GM19239 (cell line): ENCODE measurements at places on chromosomes 2 and 18.

DNA sequence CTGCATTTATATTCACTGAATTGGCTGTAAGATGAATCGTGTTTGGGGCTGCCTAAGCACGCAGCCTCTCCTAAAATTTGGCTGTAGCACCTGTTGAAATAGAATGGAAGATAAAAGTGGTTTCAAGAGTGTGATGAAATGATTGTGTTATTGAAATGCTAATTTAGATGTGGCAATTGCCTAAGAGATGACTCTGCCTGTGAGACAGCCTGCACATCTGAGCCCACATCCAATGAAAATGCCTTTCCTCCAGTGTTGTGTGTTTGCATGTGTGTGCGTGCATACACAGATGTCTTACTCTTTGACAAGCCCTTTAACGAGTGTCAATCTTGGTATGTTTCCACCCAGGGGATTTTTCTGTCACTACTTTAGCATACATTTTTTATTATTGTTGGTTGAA, 346.9 kb downstream of the MEIS1 start:
- no peak for DNase-seq

GRCh38 chr2:45040786-45041185, 31.5 kb upstream of the SIX2 start:
- no peak for DNase-seq

DNA sequence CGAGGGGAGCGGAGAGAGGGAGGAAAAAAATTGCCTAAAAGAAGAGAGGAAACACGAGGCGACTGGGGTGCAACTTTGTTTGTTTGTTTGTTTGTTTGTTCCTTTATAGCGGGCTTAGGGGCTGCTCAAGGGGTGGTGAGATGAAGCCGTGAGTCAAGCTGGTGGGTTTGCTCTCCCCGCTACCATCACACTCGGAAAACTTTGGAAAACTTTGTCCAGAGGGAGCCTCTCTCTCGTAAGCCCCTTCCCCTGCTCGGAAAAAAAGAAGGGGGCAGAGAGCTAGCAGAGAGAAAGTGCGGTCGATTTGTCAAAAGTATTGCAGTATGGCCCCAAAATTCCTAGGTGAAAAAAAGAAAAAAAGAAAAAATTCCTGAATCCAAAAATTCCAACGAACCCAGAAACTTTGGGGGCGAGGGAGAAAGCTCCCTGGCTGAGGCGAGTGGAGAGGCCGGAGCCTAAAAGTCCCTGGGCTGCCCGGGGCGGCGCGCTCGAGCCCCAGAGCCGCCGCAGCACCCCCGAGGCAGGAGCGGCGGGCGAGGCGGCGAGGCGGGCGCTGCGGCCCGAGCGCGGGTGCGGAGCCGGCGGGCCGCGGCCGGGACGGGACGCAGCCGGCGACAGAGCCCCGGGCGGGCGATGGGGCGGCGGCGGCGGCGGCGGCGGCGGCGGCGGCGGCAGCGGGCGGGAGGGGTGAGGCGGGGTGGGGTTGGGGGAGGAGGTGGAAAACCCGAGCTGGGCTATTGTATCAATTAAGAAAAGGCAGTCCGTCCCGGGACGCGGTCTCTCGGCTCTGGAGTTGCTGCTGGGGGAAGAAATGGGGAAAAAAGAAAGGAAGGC, 558 bp upstream of the CYP26B1 start:
- DNase-seq, result no peak

DNA sequence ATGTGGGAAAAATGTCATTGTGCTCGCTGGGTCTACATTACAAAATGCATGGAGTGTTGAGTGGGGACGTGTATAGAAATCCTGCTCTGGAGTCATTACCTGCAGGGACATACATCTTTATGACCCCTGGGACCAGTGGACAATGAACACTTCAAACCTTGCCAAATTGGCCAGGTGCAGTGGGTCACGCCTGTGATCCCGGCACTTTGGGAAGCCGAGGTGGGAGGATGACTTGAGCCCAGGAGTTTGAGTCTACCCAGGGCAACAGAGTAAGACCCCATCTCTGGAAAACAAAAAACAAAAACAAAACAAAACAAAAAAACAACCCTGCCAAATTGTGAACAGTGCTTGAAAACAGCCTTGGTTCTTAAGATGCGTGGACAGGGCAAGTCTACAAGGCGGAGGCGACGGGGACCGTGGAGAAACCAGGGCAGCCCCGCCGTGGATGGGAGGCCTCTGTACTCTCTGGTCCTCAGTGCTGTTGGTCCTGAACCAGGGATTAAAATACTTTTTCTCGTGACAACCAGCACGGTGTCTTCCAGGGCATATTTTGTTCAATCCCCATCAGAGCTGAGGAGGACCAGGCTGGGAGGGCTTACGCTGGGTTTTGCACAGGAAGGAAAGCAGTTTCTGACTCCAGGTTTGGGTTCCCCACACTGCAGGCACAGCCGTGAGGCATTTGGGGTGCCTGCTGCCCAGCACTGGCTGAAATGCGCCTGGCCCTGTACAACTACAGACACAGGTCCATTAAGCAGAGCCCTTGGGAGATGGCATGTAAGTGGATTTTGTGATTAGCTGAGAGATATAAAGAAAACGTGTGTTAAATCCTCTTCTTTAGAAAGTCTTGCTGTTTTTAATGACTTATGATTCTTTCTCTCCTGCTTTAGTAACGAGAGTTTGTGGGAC, 13.7 kb downstream of the COLEC11 start:
- DNase-seq, result no peak

DNA sequence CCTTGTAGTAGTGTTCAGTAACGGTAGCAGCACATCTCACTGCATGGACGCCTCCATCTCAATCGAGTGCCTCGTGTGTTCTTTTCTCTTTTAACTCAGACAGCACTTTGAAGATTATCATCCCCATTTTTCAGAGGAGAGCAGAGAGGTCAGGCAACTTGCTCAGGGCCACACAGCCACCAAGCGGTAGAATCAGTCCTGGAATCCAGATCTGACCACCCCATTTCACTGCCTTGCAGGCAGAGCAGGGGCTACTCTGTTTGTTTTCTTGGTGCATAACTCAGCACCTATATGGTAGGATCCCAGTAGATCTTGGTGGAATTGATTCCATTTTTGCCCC, 129.5 kb downstream of the SMAD7 start:
- no peak for DNase-seq

- no peak for DNase-seq
These were observed 98.9 kb upstream of the ATP8B1 start for GRCh38 chr18:57901825-57902589.

DNA sequence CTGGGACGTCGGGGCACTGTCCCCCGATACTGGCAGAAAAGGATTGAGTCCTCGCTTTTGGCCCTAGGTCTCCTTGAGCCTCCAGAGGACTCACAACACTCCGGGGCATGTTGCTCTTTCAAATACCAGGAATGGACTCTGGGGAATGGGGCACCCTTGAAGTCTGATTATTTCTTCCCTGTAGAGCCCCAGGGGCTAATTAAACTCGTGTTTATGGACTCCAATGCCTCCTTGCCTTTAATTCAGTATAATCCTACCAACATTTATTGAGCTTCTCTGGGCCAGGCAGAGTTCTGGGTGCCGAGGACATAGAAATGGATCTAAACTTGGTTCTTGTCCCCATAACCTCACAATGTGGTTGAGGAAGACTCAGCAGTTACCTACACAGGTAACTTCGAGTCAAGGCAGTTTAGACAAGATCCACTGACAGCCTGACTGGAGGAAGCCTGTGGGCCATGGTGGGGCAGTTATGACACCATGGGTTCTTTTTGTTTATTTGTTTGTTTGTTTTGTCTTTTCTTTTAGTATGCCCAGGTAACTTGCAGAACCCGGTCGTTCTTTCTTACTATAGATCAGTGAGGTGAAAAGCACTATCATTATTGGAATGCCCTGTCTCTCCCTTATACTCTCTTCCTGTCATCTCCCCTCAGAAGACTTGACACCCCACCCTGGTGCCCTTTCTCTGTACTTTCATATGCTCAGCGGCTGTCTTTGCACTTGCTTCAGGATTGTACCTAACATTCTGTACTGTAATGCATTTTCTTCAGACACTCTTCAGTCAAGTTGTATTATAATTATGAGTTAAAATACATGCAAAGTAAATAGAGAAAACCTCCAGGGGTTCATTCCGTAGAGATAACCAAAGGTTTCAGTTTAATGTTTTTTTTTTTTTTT, 3.2 kb downstream of the CFLAR start:
- DNase-seq, result no peak

GRCh38 chr2:1972422-1972821, 228.1 kb upstream of the PXDN start:
- DNase-seq, result no peak

DNA sequence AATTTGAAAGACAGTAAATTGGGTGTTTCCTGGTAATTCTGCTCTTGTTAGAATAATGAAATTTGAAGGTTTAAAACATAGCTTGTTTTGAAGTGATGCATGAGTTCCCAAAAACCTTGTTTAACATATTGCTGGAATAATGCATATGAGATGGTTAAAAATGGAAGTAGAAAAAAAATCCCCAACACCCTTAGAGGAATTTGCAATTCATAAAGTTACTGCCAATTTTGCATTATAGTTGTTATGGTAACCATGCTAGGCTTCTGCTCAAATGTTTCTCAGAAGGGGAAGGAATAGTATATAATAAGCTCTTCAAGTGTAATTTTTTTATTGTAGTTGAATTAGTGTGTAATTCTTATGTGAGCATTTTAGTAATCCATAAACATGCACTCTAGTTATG, 49.1 kb downstream of the FASTKD2 start:
- no peak for DNase-seq

GRCh38 chr2:159902722-159903121, 104.7 kb upstream of the CD302 start:
- DNase-seq, result no peak

GRCh38 chr2:221726894-221727513, 154.9 kb upstream of the EPHA4 start:
- no peak for DNase-seq

DNA sequence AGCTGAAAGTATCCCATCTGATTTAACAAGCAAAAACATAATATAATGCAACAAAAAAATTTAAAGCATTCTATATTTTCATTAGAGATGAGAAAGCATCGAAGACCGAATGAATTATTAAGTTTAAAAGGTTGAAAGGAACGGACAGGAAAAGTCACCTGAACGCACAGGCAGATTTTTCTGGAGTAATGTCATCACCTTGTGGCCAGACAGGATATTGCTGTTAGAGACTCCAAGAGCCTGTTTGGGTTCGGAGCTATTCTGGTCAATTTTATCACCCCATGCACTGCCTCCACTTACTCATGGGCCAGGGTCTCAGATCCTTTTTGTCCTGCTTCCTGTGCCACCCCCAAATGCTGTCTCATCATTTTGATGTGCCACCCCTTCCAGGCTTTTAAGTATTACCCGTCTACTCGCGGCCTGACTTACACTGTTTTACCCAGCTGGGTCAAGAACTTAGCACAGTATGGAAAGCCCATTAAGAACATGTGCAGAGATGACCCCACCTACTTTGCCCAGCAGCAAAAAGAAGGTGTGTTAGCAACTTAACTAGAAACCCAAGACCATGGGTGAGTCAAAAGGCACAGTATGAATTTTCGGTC, 27.3 kb downstream of the GKN2 start:
- peak; percentile 34 for DNase-seq

DNA sequence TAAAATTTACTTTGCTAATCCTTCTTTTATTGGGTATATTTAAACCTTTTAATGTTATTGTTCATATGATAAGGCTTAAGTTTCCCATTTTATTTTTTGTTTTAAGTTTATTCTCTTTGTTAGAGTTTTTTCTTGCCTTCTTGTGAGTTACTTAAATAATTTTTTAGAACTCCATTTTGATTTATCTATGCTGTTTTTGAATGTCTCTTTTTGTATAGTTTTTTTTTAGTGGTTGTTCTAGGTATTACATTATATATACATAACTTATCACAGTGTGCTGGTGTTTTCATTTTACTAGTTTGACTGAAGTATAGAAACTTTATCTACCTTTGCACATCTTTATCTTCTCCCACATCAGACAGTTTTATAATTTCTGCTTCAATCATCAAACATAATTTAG, 49.4 kb upstream of the TGFA start:
- DNase-seq, result no peak

- DNase-seq, result no peak
These were observed 19.8 kb downstream of the SPIRE1 start for GRCh38 chr18:12637901-12638643.

DNA sequence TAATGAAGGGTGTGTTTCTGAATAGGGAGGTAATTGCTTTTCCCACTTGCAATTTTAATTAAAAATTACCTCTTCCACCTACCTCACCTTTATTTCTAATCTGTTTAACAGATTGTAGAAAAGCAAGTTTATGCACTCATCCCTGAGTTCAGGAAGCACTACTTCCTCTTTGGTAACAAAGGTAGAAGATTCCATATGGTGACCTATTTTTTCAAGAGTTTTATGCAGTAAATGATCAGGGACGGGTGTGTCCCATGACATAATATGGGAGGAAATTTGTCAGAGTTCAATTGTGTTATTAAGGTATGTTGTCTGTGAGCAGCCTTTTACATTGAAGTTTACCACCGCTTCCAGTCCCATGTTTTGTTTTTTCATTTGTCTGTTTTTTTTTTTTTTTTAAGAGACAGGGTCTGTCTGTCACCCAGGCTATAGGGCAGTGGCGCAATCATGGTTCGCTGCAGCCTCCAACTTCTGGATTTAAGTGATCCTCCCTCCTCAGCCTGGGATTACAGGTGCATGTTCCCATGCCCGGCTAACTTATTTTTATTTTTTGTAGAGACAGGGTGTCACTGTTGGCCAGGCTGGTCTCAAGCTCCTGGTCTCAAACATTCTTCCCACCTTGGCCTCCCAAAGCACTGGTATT, 68.2 kb downstream of the ASAP2 start:
- no peak for DNase-seq

- no peak for DNase-seq
These were observed 767.0 kb downstream of the SLC4A3 start for GRCh38 chr2:220394433-220394832.

DNA sequence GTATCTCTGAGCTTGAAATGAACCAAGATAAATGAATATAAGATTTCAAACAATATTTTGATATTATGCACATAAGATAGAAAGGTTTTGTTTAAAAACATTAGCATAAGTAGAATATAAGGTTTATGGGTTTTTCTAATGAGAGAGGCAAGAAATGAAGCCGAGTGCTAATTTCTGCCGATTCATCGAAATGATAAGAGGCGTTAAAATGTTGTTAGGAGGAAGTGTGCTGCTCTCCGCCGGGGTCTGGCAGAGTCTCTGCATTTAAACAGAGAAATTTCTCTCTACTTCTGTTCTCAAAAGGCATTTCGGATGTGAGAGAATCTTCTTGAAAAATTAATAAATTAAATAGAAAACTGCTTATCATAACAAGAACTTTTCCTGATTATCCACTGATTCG, 83.6 kb downstream of the MRPS9 start:
- no peak for DNase-seq

DNA sequence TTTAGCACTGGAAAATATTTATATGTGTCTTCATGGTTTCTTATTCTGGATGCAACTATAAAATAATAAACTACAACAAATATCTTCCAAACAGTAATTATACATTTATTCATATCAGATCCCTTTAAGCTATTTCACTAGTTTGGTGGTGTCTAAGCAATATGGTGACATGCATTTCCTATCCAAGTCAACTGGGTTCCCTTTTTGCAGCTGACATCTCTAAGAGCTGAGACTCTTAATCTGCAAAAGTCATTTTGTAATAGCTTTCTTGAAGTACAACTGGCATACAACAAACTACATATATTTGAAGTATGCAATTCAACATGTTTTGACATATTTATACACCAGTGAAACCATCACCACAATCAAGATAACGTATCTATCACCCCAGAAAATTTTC, 59.9 kb upstream of the SLC1A4 start:
- DNase-seq, result no peak
